ENCODE measurements at places on chromosomes 13 and 19.

DNA sequence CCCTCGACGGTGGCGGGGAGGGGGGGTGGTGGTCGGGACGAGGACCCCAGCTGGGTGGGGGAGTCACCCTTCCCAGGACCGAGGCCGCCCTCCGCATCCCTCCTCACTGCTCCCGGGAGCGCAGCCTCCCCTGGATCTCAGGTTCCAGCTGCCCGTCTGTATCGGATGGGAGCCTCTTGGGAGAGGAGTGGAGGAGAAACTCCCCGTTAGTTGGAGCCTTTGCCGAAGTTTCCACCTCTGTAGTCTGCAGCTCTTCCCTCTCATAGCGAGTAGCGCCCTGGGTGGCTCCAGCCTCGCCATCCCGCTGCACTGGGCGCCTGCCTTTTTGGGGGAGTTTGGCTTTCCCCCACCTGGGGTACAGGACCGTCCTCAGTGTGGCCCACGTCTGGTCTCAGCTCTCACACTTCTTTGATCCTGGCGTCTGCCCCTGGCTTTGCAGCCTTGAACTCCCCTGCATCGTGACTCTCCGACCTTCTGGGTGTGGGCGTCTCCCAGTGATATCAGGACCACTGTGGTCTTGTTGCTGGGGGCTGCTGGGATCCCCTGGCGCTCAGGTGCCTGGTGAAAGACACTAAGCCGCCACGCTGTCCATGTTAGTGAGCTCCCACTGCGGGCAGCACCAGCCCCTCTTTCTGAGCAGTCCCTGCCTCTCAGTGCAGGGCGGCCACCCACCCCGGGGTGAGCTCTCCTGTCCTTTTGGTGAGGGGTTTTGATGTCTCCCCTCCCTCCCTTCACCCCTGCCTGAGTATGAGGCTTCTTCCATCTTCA lies 1.1 kb downstream of the CNOT3 start:
- no peak for DNase-seq

DNA sequence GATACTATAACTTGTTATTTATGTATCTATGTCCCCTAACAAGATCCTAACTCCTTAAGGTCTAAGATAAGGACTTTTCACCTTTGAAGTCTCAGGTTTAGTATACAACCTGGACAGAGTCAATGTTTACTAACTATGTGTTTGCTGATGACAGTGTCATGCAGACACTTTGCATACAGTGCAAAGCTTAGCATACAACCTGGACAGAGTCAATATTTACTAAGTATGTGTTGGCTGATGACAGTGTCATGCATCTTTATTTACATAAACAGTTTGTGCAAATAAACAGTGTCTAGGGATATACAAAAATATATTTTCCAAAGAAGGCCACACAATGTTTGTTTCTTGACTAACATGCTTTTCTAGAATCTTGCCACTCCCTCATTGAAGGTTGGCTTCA lies 34.7 kb downstream of the DCT start:
- DNase-seq: no peak

- DNase-seq: no peak
Measured at GRCh38 chr13:50629497-50629896, 214.0 kb downstream of the DLEU7 start.

DNA sequence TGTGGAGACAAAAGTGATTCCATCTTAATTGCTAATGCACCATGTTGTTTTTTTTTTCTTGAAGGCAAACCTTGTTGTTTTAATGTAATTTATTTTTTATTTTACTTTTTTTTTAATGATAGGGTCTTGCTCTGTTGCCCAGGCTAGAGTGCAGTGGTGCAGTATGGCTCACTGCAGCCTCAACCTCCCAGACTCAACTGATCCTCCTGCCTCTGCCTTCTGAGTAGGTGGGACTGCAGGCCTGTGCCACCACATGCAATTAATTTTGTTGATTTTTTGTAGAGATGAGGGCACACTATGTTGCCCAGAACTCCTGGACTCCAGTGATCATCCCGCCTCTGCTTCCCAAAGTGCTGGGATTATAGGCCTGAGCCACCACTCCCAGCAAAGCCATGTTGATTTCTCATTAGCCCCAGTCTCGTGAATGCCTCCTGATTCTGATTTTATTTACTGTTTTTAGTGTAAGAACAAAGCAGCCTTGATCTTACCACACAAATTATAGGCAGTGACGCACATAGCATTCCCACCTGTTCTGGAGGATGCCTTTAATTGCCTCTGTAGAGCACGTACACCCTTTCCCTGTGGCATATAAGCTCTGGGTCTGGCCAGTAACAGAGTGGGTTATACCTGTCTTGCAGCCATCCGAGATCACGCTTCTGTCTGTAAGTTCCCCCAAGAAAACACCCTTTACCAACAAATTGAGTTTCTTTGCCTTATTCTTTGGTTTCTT lies 150.4 kb downstream of the GGACT start:
- no peak for DNase-seq

GRCh38 chr13:35025314-35025713 lies 83.2 kb downstream of the NBEA start:
- DNase-seq: no peak

- no peak for DNase-seq
Measured at GRCh38 chr19:57008432-57008831, 111.4 kb upstream of the USP29 start.

DNA sequence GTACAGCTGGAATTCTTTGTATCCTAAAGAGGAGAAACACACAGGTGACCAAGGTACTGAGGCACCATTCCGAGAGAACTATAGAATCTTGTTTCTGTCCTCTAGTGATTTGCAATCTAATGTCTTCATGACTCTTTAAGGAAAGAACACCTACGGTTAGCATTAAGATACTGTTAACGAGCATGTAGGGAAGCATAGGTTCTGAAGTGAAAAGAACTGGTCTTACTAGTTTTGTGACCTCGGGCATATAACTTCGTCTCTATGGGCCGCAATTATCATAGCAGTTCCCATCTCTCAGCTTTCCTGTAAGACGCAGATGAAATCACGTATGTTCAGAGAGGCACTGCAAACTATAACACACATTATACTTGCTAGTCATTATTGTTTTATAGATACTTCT lies 193.0 kb upstream of the NBEA start:
- no peak for DNase-seq

- no peak for DNase-seq
Measured at GRCh38 chr19:33000510-33000909, 28.5 kb downstream of the FAAP24 start.

DNA sequence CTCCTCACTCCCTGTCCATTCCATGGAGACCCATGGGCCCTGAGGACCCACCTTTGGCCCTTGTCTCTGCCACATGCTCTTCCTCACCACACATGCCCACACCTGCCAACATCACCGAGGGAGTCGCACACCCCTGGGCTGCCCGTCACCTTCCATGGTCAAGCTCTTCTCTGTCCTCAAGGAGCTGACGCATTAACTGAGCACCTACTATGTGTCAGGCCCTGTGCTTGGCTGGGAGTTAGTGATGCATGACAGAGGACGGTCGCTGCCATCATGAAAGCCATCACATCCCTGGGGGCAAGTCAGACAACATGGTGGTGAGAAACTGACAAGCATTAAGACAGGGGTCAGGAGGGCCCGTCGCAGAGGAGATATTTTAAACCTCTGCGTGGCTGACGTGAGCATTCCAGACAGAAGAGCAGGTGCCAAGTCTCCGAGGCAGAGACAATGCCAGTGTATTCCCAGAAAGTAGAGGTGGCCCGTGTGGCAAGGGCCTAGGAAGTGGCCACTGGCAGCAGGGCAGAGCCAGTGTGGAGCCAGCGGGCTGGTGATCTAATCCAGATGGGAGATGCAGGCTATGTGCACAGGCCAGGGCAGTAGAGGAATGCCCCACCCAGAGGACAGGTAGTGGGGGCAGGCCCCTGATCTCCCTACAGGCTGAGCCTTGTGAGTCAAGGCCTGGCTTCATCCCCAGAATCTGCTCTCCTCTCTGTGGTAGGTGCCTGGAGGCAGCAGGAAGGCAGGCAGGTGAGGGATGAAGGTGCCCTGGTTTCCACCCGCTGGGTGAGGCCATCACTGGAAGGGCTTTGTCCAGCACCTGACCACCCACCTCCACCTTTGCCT lies 21.2 kb downstream of the ELAVL1 start:
- DNase-seq: no peak

- DNase-seq: no peak
Measured at GRCh38 chr19:42442833-42443232, at the start of gene CXCL17. CXCL17 (minus strand) TSS chr19:42442946; CDS start chr19:42442832, 114 bp downstream.

DNA sequence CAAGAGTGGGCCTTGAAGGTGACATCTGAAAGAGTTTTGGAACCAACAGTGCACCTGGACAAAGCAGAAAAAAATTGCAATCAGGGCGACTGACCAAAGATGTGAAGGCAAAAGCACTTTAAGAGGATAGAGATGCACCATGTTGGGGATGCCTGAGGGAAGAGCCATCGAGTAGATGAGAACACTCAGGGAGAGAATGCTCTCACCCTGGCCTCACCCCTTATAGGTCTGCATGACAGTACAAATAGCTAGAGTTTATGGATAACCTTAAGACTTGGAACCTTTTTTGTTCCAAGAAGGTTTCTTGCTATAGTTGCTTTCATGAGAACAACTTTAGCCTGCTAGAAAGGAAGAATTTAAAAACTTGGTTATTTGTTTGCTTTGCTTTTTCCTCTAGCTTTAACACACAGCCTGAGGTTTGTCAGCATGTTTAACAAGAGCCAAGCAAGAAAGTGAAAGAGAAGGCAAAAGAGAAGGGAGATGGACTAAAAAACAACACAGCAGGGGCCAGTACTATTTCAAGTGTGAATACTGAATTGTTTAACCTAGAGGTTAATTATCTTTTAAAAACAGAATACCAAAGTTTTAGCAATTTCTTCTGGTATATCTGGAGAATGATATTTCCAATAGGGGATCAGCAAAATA lies 418.9 kb downstream of the DIAPH3 start:
- DNase-seq: no peak

DNA sequence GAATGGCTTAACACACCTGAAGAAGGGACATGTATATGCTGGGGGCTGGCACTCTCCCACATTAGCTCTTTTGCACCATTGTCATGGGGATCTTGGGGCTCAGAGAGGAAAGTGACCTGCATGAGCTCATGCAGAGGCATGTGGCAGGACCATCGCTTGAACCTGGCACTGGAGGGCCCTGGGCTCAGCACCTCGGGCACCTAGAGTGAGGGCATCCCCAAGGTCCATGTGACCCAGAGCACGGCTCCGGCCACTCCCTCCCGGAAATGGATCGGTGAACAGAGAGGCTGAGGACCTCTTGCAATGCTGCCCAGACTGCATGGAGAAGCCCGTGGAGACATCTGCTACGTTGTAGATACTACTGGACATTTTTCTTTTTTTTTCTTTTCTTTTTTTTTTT lies 38.6 kb upstream of the CCNE1 start:
- no peak for DNase-seq

DNA sequence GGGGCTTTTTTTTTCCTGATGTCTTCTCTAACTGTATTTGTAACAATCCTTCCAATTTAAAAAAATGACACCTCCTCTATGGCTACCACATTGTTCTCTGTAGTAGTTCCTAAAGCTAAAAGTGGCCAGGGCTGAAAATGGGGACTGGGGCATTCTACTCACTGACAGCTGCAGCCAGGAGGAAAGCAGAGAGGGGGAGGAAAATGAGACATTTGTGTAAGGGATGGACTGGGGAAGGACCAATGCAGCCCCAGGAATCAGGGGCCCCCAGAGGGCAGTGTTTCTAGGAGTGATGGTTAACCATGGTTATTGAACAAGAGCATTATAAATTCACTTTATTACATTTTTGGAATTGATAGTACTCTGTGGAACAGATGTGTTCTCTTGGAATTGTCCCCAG lies 34.3 kb upstream of the C1QTNF9 start:
- no peak for DNase-seq

DNA sequence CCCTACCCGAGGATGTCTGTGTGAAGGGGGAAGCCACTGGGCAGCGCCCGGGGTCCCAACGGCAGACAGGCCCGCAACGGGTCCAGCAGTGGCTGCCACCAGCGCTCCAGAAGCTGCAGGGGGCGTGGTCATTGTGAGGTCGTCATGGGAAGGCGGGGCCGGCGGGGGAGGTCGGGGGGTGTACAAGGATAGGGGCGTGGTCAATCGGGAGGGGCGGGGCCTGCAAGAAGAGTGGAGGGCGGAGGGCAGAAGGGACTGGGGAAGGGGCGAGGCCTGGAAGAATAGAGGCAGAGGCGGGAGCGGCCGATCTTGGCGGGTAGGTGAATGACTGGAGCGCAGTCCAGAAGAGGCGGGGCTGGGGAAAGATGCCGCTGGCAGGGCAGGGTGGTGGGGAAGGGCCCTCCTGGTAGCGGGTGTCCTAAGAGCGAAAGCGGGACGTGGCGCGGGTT lies 4.4 kb downstream of the FUZ start:
- peak; percentile 84 for DNase-seq

DNA sequence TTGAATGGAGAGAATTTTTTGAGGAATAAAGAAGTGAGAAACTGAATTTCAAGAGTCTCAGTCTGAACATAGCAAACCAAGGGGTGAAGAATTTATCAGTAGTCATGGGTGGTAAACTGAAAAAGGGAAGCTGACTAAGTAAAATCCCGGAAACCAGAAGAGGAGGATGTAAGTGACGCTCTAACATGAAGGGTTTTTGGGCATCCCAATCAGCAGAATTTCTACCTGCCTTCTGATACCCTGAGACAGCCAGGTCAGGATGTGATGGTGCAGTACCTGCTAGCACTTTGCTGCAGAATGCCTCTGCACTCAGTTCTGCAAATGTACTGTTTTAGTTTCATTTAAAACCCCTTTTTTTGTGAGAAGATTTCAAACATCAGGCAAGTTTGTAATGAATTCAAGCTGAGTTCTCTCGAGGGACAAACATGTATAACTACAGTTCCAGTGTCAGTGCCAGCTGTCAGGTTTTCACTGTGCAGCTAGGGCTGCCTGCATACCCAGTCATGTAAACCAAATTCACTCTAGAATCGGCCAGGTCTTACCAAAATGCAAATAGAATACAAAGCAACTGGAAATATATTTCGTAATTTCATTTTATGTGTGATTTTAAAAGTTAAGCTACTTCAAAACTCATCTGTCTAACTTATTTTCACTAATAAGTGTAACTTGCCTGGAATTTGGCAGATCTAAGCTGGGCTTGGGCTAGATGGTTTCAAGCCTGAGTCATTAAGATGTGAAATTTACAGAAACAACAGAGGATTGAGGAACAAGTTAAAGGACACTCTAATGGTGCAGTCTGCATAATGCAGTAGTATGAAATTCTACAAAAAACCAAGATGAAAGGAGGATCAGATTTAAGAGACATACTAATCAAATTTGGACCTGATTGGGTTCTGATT lies 13.8 kb downstream of the METTL21C start:
- DNase-seq: no peak

- DNase-seq: no peak
Measured at GRCh38 chr13:44429311-44429710, 55.7 kb downstream of the SERP2 start.

GRCh38 chr19:18168673-18169381 lies 4.8 kb upstream of the IFI30 start:
- DNase-seq: no peak

DNA sequence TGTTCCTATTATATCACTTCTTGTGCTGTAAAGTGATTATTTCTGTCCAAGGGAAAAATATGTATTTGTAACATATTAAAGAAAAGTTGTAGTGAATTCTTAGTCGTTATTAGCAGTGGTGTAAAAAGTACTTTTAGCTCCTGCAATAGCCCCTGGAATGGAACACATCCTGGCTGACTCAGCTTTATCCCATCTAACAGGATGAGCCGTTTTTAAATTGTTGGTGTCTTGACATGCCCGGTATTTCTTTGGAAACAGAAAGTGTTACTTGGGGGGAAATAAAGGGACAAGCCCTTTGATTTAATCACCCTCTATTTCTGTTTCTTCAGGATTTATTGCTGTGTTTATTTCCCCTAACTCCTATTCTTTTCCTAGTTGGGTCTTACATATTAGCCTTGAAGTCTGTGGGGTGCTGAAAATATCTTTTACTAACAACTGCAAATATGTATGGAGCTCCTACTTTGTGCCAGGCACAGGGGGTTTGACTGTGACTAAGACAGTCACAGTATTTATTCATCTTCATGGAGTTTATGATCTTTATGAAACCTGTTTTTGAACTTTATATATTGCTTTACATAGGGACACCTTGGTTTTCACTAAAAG lies 17.9 kb downstream of the COG3 start:
- no peak for DNase-seq

Data from activated CD4-positive, alpha-beta T cell treated with anti-CD3 and anti-CD28 coated beads, Interleukin-2, amount 50 U/mL, for 4 hours (primary cell).